ENCODE measurements at places on chromosomes 2 and 18. TPM values are rescaled to one million over a fixed set of nuclear protein-coding genes. Genes with fewer than 3 reads are reported as not detected.

PTH2R gene
- not detected for total RNA-seq

NOL4 gene
- total RNA-seq, result 2.1 TPM

SEMA4C gene
- 14.4 TPM for total RNA-seq

SH3RF3 gene
- 3.7 TPM for total RNA-seq

FAM110C gene
- total RNA-seq, result 14.2 TPM

CDCA7 gene
- 43.6 TPM for total RNA-seq

PRKAG3 gene
- total RNA-seq, result not detected

DSG2 gene
- total RNA-seq, result 341 TPM

DSG4 gene
- total RNA-seq, result 0.24 TPM

REG3G gene
- total RNA-seq, result not detected

FBXO48 gene
- 1.5 TPM for total RNA-seq

DNA sequence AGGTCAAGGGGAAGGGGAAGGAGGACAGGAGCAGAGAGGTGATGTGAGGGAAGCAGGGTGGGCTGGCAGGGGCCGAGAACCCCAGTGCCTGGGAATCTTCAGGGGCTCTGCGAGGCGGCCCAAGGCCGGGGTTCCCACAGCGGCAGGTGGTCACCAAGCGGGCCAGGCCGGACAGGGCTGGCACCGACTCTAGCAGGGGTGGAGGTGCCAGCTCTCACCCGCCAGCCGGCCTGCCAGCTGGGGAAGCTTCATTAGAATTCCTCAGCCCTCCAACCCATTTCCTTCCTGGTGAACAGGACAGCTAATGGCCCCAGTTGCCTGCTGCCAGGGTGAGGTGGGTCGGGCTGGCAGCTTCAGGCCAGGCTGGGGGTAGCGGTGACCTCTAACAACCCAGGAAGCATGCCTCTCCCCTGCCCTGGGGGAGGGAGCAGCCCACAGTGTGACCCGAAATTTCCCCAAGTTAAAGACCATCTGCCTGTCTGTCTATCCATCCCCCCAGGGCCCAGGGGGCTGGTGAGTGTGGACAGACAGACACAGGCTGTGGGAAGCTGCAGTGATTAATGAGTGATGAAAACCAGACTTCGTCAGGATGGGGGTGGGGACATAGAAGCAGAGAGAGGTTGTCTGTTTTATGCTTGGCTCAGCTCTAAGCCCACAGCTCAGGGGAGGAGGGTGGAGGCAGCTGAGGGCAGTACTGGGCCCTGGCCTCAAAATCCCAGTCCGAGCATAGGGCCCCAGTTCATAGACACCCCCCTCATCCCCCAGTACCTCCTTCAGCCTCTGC is 144.1 kb downstream of the ZFP36L2 start:
- no peak for DNase-seq

- DNase-seq, result no peak
Observed at GRCh38 chr2:224145751-224146355, 106.8 kb upstream of the SERPINE2 start.

- DNase-seq, result no peak
Observed at GRCh38 chr2:237214030-237214675, 128.5 kb downstream of the COPS8 start.

DNA sequence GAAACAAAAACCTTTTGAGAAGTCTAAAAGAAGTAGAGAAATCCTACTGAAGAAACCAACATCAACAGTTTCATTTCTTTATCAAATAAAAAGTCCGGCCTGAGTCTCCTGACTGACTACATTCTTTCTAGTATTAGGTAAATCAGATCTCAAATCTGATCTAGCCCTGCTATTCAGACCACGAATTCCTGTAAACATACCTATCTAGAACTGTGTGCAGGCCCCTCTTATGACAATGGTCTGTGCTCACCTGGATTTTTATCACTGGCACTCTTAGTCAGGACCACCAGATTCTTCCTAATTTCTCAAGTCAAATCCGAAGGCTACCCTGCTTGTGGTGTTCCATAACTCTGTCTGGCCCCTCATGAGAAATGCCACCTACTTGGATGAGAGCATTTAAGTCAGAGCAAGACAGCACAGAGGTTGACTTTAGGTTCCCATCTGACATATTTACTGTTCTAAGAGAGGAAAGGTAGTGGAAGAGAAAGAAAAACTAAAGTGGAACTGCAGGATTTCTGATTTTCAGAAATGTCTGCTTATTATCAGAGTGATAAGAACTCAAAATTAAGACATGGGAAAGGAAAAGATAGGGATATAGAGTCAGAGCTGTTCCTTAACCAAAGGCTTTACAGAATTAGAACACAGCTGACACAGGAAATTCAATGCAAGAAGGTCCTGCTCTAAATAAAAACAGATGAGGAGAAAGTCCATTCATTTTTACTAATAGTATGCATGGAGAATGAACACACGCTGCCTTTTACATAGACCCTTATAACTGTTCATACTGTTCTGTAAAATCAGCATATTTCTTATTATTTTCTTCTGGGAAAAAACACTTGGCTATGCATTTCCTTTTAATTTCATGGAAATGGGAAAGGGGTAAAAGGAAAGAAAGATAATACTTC is 56.5 kb downstream of the SLC8A1 start:
- DNase-seq, result no peak

- DNase-seq, result no peak
Observed at GRCh38 chr2:45904267-45904945, 252.9 kb downstream of the PRKCE start.

DNA sequence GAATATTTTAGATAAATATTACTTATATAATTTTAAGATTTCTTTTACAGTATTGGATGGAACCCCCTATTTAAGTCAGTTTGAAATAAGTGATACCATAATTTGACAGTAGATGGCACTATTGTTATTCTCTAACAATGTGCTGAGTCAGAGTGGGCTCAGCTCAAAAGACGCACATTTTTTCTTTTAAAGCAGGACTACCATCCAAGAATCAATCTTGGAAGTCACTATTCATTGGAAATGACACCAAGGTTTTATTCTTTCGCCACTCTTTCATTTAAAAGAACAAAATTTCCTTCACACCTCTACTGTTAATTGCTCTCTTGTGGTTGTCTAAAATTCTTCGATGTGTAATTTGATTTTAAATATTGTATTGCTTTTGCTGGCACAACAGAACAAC is 32.6 kb upstream of the SPAG16 start:
- DNase-seq, result no peak

GRCh38 chr2:7900593-7900992 is 781.3 kb upstream of the ID2 start:
- DNase-seq, result no peak

GRCh38 chr2:84971510-84972206 is 697 bp downstream of the KCMF1 start:
- peak; percentile 70 for DNase-seq

GRCh38 chr2:8685697-8686358 is 4.0 kb downstream of the ID2 start:
- DNase-seq, result peak; percentile 82

GRCh38 chr2:144771348-144771747 is 251.4 kb upstream of the ZEB2 start:
- no peak for DNase-seq

GRCh38 chr2:136297312-136297711 is 179.4 kb upstream of the CXCR4 start:
- no peak for DNase-seq

All from mucosa of descending colon (tissue), 3 donors.